ENCODE measurements at places on chromosomes 16 and 17.

DNA sequence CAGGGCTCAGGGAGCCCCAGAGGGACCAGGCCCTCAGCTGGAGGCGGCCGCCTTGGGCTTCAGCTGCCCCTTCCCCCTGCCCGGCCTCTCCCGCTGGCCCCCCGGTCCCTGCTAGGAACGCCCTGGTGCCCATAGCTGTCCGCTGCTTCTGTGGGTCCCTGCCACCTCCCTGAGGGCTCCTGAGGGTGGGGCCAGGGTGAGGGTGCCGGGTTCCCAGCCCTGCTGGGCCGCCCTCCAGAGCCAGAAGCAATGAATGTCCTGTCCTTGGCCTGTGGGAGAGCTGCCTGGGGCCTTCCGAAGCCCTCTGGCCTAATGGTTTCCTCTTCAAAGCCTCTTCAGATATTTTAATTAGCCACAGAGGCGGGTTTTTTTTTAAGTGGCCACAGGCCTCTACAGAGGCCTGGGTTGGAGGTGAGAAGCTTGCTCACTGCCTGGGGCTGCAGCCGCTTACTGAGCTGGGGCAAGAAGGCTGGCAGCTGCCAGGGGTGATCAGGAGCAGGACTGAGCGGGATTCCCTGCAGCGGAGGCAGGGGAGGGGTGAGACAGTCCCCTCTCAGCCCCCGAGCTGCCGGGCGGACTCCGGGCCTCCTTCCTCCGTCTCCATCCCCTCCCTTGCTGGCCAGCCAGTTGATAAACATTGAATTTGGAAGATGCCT lies 9.9 kb downstream of the CENPX start:
- no peak for DNase-seq

DNA sequence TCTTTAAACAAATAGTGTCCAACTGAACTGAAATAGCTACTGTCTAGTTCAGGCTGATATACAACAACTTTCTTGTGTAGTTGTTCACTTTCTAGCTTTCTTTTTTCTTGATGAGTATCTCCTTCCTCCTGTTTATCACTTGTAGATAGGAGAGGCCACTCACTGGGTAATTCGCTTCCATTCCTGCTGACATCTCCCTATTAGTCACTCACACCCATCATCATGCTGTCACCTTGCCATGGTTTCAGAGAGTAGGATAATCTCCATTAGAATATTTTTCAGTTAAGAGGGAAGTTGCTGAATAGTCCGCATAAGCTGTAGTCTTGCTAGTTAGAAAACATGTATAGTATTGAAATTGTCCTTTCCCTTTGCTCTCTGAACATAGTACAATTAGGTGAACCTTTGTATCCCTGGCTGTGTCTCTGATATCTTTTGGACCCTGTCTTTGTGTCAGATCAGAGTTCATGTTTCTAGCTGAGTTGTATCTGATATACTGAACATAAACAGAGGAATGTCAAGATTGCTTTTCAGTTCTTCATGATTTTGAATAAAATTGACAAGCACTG lies 64.4 kb upstream of the RASL10B start:
- no peak for DNase-seq

- DNase-seq: no peak
These were observed 56.5 kb upstream of the CLEC18A start for GRCh38 chr16:69894676-69895075.

- DNase-seq: no peak
These were observed 1.5 kb downstream of the ATPAF2 start for GRCh38 chr17:18037486-18037885.

- no peak for DNase-seq
These were observed 148.7 kb upstream of the HS3ST2 start for GRCh38 chr16:22665048-22665797.

DNA sequence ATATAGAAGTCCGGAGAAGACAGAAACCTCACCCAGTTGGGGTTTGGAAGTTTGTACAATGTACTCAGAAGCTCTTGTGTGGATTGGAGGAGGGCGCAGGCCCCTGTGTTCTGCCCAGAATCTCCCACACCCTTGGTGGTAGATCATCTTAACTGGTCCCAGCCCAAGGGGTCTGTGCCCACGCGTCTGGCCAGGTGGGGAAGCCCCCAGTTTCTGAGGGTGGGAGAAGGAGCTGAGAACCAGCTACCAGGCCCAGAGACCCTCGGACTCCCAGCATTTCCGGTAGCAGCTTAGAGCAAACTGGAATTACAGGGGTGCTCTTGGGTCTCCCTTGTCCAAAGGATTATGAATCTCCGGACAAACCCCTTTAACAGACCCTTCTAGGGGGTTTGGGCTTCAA lies 2.3 kb upstream of the PPP1R9B start:
- DNase-seq: no peak

GRCh38 chr17:45739786-45740185 lies 44.3 kb upstream of the CRHR1 start:
- DNase-seq: no peak

DNA sequence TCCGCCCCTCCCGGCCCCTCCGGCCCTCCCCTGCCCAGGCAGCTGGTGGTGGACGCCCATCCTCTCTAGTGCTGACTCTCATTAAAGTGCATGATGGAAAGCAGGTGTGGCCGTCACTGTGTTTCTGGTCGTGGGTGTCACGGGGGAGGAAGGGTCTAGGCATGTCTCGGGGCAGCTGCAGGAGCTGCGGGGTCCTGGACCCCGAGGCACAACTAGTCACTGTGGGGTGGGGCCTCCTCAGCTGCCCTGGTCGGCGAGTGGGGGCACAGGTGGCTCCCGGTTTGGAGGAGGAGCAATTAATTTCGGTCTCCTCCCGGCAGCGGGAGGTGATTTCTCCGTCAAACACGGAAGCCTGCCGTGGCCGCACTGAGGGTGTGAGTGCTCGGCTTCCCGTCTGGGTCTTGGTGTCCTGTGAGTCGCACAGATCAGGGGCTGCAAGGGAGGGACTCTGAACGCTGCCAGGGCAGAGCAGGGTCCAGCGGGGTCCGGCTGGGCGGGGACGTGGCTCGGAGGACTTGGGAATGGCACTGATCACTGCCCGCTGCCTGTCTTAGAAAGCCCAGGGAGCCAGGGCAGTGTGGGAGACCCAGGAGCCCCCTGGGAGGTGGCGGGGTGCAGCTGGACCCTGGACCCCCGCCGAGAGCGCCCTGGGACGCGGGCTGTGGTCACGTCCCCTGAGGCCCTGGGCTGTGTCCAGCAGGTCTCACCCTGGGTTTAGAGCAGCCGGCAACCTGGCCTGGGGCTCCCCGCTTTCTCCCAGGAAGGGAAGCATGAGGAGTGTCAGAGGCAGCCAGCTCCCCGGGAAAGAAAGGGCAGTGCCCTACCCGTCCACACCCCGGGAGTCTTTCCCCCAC lies 3.3 kb downstream of the TPSD1 start:
- DNase-seq: no peak

- DNase-seq: no peak
These were observed 123.0 kb downstream of the GOSR1 start for GRCh38 chr17:30600060-30600829.

DNA sequence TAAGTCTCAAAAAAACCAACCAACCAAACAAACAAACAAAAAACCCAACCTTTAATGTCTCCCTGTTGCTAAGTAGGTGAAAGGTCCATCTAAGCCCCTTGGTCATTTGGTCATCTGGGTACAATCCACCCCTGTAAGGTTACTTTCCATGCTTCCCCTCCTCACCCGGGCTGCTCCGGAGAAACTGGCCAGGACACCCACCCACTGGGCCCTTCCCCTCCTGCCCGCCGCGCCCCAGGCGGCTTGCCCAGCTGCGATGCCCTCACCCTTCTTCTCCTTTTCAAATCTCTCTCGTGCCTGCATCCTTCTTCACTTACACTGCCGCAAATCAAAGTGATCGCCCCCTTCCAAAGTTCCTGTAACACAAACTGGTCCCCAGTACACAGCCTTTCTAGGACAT lies 2.0 kb downstream of the NTAN1 start:
- no peak for DNase-seq

DNA sequence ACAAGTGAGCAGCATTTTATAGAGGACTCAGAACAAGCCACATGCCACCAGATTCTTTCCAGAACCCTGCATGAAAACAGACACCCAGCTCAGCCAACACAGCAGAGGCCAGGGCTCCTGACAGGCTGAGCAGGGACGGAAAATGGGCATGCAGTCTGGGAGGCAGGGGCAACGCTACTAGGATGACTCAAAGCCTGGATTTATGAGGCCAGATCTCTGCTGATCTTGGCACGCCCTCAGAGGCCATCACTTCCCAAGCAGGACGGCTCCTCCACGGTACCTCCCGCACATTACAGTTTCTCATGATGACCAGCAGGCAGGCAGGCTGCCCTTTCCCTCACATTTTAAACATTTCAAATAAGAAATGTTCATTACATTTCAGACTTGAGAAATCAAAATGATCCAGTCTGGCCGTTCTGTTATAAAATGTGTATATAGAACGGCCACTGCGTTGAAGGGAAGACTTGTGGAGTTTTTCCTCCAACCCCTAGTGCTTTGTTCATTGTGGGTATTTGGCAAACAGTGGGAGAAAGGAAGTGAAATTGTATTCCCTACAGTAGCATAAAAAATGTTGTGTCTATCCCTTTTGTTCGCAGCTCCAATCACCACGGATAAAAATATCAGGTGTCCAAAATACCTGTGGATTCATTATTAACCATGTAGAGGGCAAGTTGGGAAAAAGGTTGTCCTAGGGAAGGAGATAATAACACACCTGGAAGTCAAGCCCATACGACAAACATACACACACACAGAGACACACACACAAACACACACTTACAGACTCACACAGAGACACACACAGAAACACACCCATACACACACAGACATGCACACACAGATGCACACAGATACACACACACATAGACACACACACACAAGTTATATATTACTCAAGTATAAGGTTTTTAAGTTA lies 64.8 kb upstream of the ADAMTS18 start:
- no peak for DNase-seq

DNA sequence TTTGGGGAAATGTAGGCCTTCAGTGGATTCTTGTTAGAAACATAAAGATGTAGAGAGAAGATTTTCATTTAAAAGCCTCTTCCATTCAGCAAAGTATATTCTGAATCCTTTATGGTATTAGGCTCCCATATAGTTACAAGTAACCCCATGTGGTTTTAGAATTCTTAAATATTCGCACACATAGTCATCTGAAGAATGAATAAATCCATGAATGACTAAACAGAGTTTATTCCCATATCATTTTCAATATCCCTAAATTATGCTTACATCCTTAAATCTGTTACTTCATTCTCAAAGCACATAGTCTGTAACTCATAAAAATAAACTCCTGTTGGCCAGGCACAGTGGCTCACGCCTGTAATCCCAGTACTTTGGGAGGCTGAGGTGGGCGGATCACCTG lies 962.1 kb downstream of the KCNJ18 start:
- no peak for DNase-seq

- no peak for DNase-seq
These were observed 26.1 kb upstream of the ABCA8 start for GRCh38 chr17:68981288-68981687.

DNA sequence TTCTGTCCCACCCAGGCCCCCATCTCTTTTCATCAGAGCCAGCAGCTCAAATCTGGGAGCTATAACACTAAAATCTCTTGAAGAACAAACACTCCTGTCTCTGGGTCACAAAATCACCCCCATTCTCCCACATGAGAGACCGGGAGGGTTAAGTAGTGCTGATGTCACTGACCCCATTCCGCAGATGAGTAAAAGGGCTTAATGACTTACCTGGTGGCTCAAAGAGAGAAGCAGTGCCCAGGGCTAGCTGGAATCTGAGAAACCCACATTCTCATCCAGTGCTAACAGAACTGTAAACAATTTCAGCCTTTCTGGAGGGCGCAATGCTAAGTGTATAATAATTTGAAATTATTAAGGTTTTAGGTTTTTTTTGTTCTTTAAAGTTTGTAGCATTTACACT lies 26.3 kb upstream of the LHX1 start:
- no peak for DNase-seq

- DNase-seq: no peak
These were observed 115.0 kb upstream of the ADAMTS18 start for GRCh38 chr16:77549876-77550275.

- no peak for DNase-seq
These were observed 134.5 kb upstream of the FOXF1 start for GRCh38 chr16:86375851-86376250.

DNA sequence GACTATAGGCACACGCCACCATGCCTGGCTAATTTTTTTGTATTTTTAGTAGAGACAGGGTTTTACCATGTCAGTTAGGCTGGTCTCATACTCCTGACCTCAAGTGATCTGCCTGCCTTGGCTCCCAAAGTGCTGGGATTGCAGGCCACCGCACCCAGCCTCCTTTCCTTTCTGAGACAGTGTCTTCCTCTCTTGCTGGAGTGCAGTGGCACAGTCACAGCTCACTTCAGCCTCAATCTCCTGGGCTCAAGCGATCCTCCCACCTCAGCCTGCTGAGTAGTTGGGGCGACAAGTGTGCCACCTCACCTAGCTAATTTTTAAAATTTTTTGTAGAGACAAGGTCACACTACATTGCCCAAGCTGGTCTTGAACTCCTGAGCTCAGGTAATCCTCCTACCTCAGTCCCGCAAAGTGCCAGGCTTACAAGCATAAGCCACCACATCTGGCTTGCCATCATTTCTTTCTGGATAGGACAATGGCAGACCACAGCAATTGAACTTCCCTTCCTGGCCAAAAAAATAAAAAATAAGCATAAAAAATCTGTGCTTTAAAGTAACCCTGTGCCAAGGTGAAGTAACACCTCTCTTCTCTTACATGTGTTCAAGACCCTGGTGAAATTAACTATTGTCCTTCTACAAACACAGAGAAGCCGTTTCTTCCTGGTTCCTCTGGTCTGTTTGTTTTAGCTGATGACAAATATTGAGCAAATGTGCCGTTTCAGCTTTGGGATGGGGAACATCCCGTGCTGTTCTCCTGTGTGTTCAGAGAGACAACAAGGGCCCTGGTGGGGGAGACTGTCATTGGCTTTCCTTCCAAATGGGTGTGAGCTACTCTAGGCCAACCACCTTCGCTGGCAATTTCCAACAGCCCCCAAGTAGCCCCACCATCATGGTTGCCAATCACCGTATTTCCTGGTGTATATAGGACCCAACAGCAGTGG lies 60.2 kb downstream of the EMP2 start:
- DNase-seq: no peak

- no peak for DNase-seq
These were observed 555 bp downstream of the TTYH2 start for GRCh38 chr17:74213861-74214391.
